Activated naive CD4-positive, alpha-beta T cell treated with anti-CD3 and anti-CD28 coated beads for 36 hours (primary cell): ENCODE measurements at places on chromosomes 16 and 17.
A peak's percentile ranks its signal among the peaks of the same experiment; 100 is the strongest.

GRCh38 chr17:28968231-28968913, 17.1 kb upstream of the PHF12 start:
- H3K36me3 ChIP-seq = no peaks in the 10 kb centered on the region
- DNase-seq = no peak
- H3K27ac ChIP-seq = no peak overlapping the region
- peaks cover 4% of the 10 kb centered on the region for H3K27me3 ChIP-seq
- H3K4me3 ChIP-seq = no peak overlapping the region
- no peaks in the 10 kb centered on the region for H3K4me1 ChIP-seq

DNA sequence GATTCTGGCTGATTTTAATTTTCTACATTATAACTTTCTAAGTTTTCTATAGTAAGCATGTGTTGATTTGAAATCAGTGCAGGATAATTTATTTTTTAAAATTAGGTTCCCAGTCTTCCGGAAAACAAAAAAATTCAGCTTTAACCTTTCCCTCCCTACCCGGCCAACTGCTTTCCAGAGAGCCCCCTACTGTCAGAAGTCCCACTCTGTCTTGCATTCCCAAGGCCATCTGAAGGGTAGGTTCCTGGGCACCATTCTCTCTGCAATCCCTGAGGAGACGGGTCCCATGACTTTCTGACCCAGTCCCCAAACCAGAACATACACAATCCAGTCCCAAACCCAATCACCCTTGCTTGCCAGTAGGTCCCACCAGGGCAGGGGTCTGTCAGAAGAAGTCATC, 200.3 kb downstream of the CYLD start:
- H3K27ac ChIP-seq = no peak overlapping the region
- peaks cover 2% of the 10 kb centered on the region for H3K27me3 ChIP-seq
- no peak overlapping the region for H3K4me3 ChIP-seq
- H3K36me3 ChIP-seq = no peaks in the 10 kb centered on the region
- DNase-seq = no peak

DNA sequence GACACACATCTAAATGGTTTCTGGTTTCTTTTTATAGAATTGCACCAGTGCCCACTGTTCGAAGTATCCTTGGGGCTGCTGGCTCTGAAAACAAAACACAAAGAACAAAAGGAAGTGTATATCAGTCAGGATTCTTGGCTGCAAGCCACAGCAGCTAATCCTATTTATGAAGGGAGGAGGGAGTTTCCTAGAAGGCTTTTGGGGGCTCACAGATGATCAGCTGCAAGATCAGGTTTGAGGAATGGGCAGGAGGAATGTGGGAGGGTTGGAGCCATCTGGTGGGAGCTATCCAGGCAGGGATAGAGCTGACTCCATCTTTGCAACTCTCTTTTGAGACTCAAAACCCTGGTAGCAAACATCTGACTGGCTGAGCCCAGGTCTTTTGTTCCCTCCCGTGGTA, 118.3 kb upstream of the EEF2KMT start:
- no peak overlapping the region for H3K27ac ChIP-seq
- no peak overlapping the region for H3K4me3 ChIP-seq
- peaks cover 35% of the 10 kb centered on the region for H3K27me3 ChIP-seq
- H3K4me1 ChIP-seq = no peaks in the 10 kb centered on the region

DNA sequence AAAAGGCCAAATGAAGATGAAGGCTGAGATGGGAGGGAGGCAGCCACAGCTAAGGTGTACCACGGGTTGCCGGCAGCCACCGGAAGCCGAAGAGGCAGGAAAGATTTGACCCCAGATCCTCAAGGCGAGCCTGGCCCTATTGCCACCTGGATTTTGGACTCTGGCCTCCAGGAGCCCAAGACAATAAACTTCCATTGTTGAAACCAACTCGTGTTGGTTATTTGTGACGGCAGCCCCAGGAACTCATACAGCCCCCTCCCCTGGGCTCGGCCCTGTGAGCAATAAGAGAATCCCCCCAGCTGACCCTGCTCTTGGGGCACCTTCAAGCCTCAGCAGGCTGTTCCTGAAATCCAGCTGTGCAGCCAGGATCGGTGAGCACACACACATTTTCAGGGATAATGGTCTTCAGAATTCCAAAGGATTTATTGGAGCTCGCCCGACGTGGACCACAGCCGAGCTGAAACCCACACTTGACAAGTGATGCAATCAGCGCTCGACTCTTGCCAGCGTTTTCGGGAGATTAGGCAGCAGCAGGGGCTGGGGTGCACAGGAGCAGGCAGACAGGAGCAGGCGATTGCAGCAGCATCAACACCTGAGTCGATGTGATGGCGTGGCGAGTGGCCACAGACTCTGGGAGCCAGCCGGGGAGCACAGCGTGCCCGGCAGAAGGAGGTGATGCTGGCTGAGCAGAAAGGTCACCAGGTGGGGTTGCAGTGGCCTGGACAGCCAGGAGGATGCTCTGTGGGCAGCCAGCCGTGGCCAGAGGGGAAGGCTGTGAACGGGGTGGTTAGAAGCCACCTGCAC, 22.4 kb upstream of the CBX4 start:
- H3K27me3 ChIP-seq = peaks cover 17% of the 10 kb centered on the region
- H3K4me3 ChIP-seq = no peak overlapping the region
- H3K36me3 ChIP-seq = no peaks in the 10 kb centered on the region

GRCh38 chr17:58032691-58033415, 25.8 kb upstream of the SRSF1 start:
- H3K36me3 ChIP-seq = no peaks in the 10 kb centered on the region
- H3K27me3 ChIP-seq = peaks cover 2% of the 10 kb centered on the region
- no peaks in the 10 kb centered on the region for H3K4me1 ChIP-seq
- no peak overlapping the region for H3K4me3 ChIP-seq
- DNase-seq = no peak

DNA sequence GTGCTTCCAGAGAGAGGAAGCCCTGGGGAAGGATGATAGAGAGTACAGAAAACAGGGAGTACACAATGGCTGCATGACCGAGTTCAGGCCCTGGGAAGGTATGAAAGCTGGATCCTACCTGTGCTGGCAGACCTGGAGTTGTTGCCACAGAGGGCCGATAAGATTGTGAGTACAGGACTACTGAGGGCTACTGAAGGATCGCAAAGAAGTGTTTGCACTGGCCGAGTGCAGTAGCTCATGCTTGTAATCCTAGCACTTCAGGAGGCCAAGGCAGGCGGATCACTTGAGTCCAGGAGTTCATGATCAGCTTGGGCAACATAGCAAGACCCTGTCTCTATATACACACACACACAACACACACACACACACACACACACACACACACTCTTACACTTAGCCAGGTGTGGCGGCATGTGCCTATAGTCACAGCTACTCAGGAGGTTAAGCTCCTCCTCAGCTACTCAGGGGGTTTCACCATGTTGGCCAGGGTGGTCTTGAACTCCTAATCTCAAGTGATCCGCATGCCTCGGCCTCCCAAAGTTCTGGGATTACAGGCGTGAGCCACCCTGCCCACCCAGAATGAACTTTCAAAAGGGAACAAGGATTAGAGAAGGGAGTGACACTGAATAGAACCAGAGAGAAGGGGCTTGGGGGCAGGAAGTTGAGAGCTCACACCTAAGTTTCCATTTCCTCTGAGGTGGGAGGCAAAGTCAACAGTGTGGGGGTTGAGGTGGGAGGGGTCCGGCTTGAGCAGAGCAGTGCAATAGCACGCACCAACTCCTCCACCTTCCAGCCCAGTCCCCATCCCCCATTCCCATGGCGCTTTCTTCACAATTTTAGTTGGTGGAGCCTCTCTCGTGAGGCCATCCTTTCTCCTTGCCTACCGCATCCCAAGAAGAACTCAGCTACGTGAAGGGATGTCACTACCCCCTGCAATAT, 7.5 kb downstream of the SCIMP start:
- no peak overlapping the region for H3K27ac ChIP-seq
- peak; percentile 33 for DNase-seq
- H3K4me3 ChIP-seq = no peak overlapping the region
- H3K4me1 ChIP-seq = peaks cover 17% of the 10 kb centered on the region

DNA sequence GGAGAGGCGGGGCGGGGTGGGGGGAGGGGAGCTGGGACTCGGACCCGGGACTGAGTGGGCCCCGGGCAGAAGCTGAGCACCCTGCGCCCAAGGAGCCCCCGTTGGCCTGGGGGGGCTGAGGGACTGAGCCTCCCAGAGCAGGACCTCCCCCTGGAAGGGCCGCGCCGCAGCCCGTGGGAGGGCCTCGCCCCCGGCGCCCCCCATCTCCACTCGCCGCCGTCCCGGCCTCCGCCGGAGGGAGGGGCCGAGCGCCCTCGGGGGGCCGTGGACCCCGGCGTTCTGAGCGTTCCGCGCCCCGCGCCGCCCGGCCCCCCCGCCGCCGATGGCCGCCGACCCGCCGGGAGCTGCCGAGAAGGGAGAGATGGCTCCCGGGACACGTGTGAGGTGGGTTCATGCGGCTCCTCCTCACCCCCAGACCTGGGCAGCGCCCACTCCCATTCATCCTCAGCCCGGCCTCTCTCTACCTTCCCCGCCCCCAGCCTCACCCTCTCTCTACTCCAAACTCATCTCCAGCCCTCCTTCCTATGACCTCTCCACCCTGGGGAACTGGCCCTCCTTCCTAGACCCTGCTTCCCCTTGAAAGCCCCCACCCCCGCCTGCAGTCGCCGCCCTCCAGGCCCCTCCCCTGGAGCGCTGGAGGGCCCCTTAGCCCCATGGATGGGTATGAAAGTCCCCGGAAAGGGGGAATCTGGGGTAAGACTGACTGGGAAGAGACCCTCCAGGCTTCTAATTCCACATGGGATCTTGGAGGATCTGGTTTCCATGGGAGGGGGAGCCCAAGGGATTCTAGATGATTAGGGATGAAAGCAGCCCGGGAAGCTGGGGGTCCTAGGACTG, 922 bp downstream of the FBXL19 start:
- no peaks in the 10 kb centered on the region for H3K27me3 ChIP-seq
- H3K27ac ChIP-seq = no peak overlapping the region
- H3K4me3 ChIP-seq = peak overlapping the region; percentile 70

- no peaks in the 10 kb centered on the region for H3K4me1 ChIP-seq
- no peaks in the 10 kb centered on the region for H3K27me3 ChIP-seq
- H3K27ac ChIP-seq = no peak overlapping the region
- DNase-seq = no peak
These were observed 20.7 kb upstream of the MRTFB start for GRCh38 chr16:14050291-14051027.

DNA sequence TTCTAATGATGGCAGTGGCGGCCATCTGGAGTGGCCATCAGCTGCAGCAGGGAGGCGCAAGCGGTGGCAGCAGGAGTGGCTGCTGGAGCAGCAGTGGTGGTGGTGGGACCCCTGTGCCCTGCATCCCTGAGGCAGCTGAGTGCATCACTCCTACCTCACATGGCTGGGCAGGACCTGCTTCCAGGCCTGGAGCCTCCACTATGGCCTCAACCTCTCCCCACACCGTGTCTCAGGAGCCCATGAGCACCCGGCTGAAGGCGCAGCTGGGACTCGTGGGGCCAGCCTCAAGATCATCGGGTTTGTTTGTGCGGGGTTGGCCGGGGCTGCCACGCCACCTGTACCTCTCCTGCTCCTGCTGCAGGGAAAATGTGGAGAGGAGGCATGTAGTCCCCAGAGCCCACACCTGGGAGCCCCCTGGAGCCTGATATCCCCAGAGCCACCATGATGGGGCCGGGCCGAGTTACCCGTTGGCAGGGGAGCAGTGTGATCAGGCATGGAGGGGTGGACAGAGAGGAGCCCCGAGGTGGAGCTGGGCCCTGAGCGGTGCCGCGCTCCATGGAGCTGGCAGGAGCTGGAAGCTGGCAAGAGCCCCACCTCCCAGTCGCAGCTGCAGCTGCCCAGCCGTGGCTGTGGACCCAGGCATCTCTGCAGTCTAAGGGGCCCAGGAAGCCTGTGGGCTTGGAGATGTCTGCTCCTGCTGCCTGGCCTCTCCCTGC, 16.7 kb downstream of the RHOT1 start:
- H3K4me1 ChIP-seq = peaks cover 7% of the 10 kb centered on the region
- no peak overlapping the region for H3K27ac ChIP-seq
- H3K4me3 ChIP-seq = no peak overlapping the region
- H3K36me3 ChIP-seq = peaks cover 13% of the 10 kb centered on the region
- no peaks in the 10 kb centered on the region for H3K27me3 ChIP-seq
- DNase-seq = no peak

- no peak for DNase-seq
- H3K27ac ChIP-seq = no peak overlapping the region
- H3K4me1 ChIP-seq = peaks cover 4% of the 10 kb centered on the region
- H3K4me3 ChIP-seq = no peak overlapping the region
- H3K36me3 ChIP-seq = no peaks in the 10 kb centered on the region
- H3K27me3 ChIP-seq = peaks cover 2% of the 10 kb centered on the region
These were observed 19.4 kb upstream of the PLLP start for GRCh38 chr16:57303910-57304168.

GRCh38 chr16:19436540-19436939, 18.9 kb downstream of the TMC5 start:
- no peaks in the 10 kb centered on the region for H3K4me1 ChIP-seq
- H3K4me3 ChIP-seq = no peak overlapping the region
- H3K27ac ChIP-seq = no peak overlapping the region
- no peaks in the 10 kb centered on the region for H3K36me3 ChIP-seq
- peaks cover 1% of the 10 kb centered on the region for H3K27me3 ChIP-seq
- no peak for DNase-seq

DNA sequence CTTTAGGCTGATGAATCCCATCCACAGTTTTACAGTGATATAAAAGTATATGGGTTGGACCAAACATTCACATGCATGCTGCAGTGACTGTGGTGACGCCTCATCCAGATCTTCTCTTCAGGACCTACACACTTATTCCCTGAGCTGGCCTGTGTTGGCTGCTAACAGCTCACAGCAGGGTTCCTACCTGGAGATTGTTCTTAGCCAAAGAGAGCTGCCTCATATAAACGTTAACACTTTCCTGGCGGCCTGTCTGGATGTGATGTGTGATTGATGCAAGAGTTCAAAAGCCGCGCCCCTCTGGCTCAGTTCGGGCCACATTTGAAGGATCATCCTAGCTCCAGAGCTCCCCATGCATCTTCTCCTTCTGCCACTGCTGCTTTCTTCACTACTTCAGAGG, 93.0 kb upstream of the NETO2 start:
- DNase-seq = no peak
- no peak overlapping the region for H3K4me3 ChIP-seq
- H3K36me3 ChIP-seq = peaks cover 32% of the 10 kb centered on the region
- H3K27ac ChIP-seq = no peak overlapping the region

GRCh38 chr16:56657555-56658326, at the start of gene MT1F:
TSS of gene MT1F (plus strand) at chr16:56657959. CDS start at chr16:56658059, 100 bp downstream.
- DNase-seq = peak; percentile 83
- no peaks in the 10 kb centered on the region for H3K36me3 ChIP-seq
- peak within 1 kb of the TSS; percentile 41 for H3K27ac ChIP-seq
- H3K4me3 ChIP-seq = peak within 1 kb of the TSS; percentile 91
- H3K4me1 ChIP-seq = peaks cover 18% of the 10 kb centered on the region
- no peaks in the 10 kb centered on the region for H3K27me3 ChIP-seq

GRCh38 chr17:66369830-66370229, 67.4 kb downstream of the PRKCA start:
- peaks cover 14% of the 10 kb centered on the region for H3K36me3 ChIP-seq
- DNase-seq = no peak
- H3K4me3 ChIP-seq = no peak overlapping the region

DNA sequence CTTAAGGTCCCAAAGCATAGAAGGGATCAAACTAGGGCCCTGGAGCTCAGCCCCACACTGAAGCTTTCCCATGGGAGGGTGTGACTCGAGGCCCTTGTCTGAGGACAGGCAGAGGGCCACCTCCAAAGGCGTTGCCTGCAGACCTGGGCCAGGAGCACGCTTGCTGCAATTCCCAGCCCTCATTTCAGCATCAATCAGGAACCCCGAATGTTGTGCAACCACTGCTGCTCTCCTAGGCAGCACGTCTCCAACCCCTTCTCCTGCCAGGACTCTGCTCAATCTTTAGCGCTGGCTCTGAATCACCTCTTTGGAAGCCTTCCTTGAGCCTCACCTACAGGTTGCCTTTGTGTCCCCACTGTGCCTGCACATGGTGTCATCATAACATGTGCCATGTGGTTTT, 14.0 kb upstream of the ATP2C2 start:
- no peak overlapping the region for H3K27ac ChIP-seq
- DNase-seq = no peak
- no peak overlapping the region for H3K4me3 ChIP-seq
- no peaks in the 10 kb centered on the region for H3K36me3 ChIP-seq
- no peaks in the 10 kb centered on the region for H3K27me3 ChIP-seq
